ENCODE measurements at places on chromosomes 12 and 14. TPM values are rescaled to one million over a fixed set of nuclear protein-coding genes. Genes with fewer than 3 reads are reported as not detected.

ZBTB1 gene
- 39.1 TPM for total RNA-seq

RIMBP2 gene
- total RNA-seq: not detected

PHETA1 gene
- total RNA-seq: 7.5 TPM

BCL2L14 gene
- not detected for total RNA-seq

DHH gene
- 18.8 TPM for total RNA-seq

NPFF gene
- total RNA-seq: not detected

KIF21A gene
- 16.6 TPM for total RNA-seq

GTF2A1 gene
- total RNA-seq: 48.7 TPM

ST8SIA1 gene
- total RNA-seq: 0.07 TPM

SLC6A13 gene
- total RNA-seq: not detected

SOAT2 gene
- not detected for total RNA-seq

TMEM179 gene
- not detected for total RNA-seq

NANOG gene
- not detected for total RNA-seq

TIGAR gene
- total RNA-seq: 20.2 TPM

CCDC177 gene
- not detected for total RNA-seq

HNF1A gene
- not detected for total RNA-seq

HOXC9 gene
- total RNA-seq: not detected

PSMA6 gene
- 258 TPM for total RNA-seq

RTL1 gene
- not detected for total RNA-seq

FBLN5 gene
- total RNA-seq: 2.5 TPM

MIP gene
- total RNA-seq: 0.07 TPM
